ENCODE measurements at places on chromosomes 16 and 17. TPM values are rescaled to one million over a fixed set of nuclear protein-coding genes. Genes with fewer than 3 reads are reported as not detected.

Gene MYLK3
- total RNA-seq, result 0.02 TPM

Gene CLDN6
- not detected for total RNA-seq

Gene SLFN12
- total RNA-seq, result 9.6 TPM

Gene GJD3
- total RNA-seq, result 0.22 TPM

Gene EIF3C
- total RNA-seq, result 430 TPM

Gene PRAC2
- not detected for total RNA-seq

Gene TMIGD1
- not detected for total RNA-seq

Gene PTX4
- not detected for total RNA-seq

Gene HMOX2
- 107 TPM for total RNA-seq

Gene RNF43
- total RNA-seq, result 0.07 TPM

Gene RSL1D1
- 158 TPM for total RNA-seq

Gene NPIPB8
- total RNA-seq, result not detected

Gene PRSS8
- not detected for total RNA-seq

Gene NOS2
- total RNA-seq, result not detected

Gene TMEM256
- 48.3 TPM for total RNA-seq

Gene SSTR5
- not detected for total RNA-seq

Gene NHERF2
- total RNA-seq, result 1.4 TPM

Gene RNF213
- total RNA-seq, result 579 TPM

Gene MYOCD
- total RNA-seq, result not detected

Gene SLC4A1
- total RNA-seq, result not detected

Gene CBFA2T3
- not detected for total RNA-seq

Gene EME1
- total RNA-seq, result 21.8 TPM

Gene ADGRG1
- total RNA-seq, result 2.2 TPM

Gene EEF2KMT
- 7.4 TPM for total RNA-seq

Gene BCO1
- not detected for total RNA-seq

Gene CFAP97D1
- not detected for total RNA-seq

Gene ZNF597
- 2.7 TPM for total RNA-seq

Measured in activated CD4-positive, alpha-beta T cell treated with anti-CD3 and anti-CD28 coated beads, Interleukin-2, amount 10 ng/mL, durations not matched to agents 7 days and 5 days (primary cell).